Activated CD8-positive, alpha-beta memory T cell treated with anti-CD3 and anti-CD28 coated beads, Interleukin-2, amount 10 ng/mL, durations not matched to agents 7 days and 5 days (primary cell): ENCODE measurements at places on chromosomes 5 and 9.

DNA sequence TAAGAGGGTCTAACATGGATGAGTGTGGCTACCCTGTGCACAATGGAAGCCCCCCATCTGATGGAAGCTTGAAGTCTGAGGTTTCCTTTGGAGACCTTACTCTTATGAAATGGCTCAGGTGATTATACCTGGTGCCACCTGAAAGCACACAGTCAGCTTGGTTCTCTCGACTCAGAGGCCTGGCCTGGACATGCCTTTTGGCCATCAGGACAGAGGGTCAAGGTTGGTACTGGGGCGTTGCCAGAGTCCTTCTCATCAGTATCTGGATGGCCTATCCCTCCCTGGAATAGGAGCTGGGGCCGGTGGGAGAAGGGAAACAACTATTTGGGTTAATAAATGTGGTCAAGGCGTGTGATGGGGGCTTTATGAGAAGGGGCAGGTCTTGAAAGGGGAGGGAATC lies 48.9 kb downstream of the COL27A1 start:
- H3K36me3 ChIP-seq, result no peaks in the 10 kb centered on the region
- H3K27ac ChIP-seq, result no peak overlapping the region
- no peaks in the 10 kb centered on the region for H3K4me1 ChIP-seq
- H3K4me3 ChIP-seq, result no peak overlapping the region
- DNase-seq, result no peak

- H3K27ac ChIP-seq, result no peak overlapping the region
- H3K4me1 ChIP-seq, result no peaks in the 10 kb centered on the region
- no peak overlapping the region for H3K4me3 ChIP-seq
- peaks cover 1% of the 10 kb centered on the region for H3K36me3 ChIP-seq
- peaks cover 6% of the 10 kb centered on the region for H3K27me3 ChIP-seq
- DNase-seq, result no peak
Observed at GRCh38 chr9:20659474-20659967, 24.5 kb upstream of the FOCAD start.

- no peak overlapping the region for H3K27ac ChIP-seq
- peaks cover 61% of the 10 kb centered on the region for H3K4me1 ChIP-seq
- DNase-seq, result no peak
- no peaks in the 10 kb centered on the region for H3K27me3 ChIP-seq
- no peak overlapping the region for H3K4me3 ChIP-seq
- peaks cover 3% of the 10 kb centered on the region for H3K36me3 ChIP-seq
Observed at GRCh38 chr5:67009028-67009427, 187.6 kb downstream of the CD180 start.

- no peaks in the 10 kb centered on the region for H3K4me1 ChIP-seq
- H3K27me3 ChIP-seq, result no peaks in the 10 kb centered on the region
- no peak overlapping the region for H3K4me3 ChIP-seq
- DNase-seq, result no peak
Observed at GRCh38 chr9:30661925-30662324, 1722.5 kb upstream of the ACO1 start.

DNA sequence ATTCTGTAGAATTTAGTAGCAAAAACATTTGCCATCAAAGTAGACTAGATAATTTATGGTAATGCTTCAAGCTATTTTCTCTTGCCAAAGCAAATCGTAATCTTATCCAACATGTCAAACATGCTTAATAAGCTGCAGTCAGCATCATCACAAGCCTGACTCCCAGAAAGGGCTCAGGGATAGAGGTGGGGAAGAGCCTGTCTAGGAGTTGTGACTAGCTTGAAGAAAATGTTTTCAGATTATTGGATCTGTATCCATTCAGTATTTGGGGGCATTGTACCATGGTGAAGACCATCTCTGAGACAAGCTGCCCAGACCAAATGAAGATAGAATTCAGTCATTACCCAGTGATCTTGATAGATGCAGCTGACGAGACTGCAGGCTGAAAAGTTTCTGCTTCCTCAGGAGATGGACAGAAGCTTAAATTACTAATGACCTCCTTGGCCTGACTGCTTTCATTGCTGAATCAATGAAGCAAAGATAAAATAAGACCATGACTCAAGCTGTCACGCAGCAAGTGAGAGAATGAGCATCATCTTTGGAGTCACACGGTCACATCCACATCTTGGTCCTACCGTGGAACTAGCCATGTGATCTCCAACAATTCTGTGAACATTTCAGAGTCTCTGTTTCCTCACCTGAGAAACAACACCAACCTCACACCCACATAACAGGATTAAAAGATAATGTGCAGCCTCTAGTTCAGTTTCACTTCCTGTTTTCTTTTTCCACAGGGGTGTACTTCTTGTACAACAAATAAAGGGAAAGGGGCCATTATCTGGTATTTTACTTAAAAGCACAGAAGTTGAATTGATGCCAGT lies 9.4 kb downstream of the ERAP2 start:
- peak overlapping the region; percentile 57 for H3K4me3 ChIP-seq
- H3K4me1 ChIP-seq, result peaks cover 57% of the 10 kb centered on the region
- H3K27me3 ChIP-seq, result no peaks in the 10 kb centered on the region
- DNase-seq, result peak; percentile 61
- peak overlapping the region; percentile 91 for H3K27ac ChIP-seq

- peaks cover 77% of the 10 kb centered on the region for H3K36me3 ChIP-seq
- no peak for DNase-seq
- H3K27me3 ChIP-seq, result no peaks in the 10 kb centered on the region
- no peak overlapping the region for H3K27ac ChIP-seq
Observed at GRCh38 chr5:169732841-169733240, 95.8 kb downstream of the DOCK2 start.

DNA sequence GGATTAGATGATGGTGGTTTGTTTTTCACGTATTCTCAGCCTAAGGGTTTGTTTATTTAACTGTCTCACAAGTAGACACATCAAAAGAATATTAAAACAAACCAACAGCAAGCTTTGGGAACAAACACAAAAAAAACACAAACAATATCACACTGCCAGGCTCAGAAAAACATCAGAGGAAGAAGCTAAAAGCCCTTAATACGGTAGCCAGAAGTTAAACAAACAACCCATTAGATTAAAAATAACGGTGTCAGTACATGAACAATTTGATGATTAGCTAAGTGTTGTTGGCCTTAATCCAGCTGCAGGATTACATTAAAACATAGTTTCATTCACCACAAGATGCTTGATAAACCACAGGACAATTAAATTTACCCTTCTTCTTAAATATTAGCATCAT lies 15.9 kb upstream of the DMRT2 start:
- H3K27ac ChIP-seq, result no peak overlapping the region
- no peaks in the 10 kb centered on the region for H3K36me3 ChIP-seq
- DNase-seq, result no peak
- H3K27me3 ChIP-seq, result peaks cover 21% of the 10 kb centered on the region
- no peak overlapping the region for H3K4me3 ChIP-seq
- no peaks in the 10 kb centered on the region for H3K4me1 ChIP-seq

DNA sequence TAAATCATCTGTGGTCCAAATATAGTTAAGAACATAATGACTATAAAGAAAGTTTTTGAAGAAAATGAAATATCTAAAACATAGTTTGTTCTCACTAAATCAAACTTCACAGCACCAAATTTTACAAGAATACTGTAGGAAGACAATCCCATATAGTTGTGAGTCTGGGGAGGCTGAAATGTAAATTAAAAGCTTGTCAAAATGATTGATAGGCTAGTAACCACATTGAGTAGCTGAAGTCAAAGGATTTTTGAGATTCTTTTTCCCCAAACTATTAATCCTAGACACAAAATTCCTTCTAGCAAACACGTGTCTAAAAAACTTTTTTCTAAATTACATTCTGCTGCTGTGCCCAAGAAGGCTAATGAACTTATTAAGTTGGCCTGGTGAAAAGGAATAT lies 13.0 kb downstream of the BHMT start:
- peaks cover 7% of the 10 kb centered on the region for H3K27me3 ChIP-seq
- no peaks in the 10 kb centered on the region for H3K4me1 ChIP-seq
- no peaks in the 10 kb centered on the region for H3K36me3 ChIP-seq
- no peak overlapping the region for H3K4me3 ChIP-seq

DNA sequence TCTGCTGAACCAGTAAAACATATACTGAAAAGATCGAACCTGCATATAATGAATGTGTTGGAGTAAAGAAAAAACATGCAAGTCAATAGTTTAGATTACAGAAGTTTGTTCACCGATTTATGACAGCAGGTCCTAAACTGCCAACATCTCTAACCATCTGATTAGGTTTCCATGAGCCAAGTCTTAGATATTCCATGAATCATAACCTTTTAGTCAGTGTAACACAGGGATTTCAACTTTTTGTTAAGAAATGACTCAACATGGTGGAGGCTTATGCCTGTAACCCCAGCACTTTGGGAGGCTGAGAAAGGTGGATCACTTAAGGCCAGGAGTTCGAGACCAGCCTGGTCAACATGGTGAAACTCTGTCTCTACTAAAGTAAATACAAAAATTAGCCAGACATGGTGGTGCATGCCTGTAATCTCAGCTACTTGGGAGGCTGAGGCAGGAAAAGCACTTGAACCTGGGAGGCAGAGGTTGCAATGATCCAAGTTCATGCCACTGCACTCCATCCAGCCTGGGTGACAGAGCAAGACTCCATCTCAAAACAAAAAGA lies 38.7 kb downstream of the APC start:
- H3K4me1 ChIP-seq, result no peaks in the 10 kb centered on the region
- H3K27me3 ChIP-seq, result no peaks in the 10 kb centered on the region
- H3K27ac ChIP-seq, result no peak overlapping the region
- no peak for DNase-seq
- H3K4me3 ChIP-seq, result no peak overlapping the region

DNA sequence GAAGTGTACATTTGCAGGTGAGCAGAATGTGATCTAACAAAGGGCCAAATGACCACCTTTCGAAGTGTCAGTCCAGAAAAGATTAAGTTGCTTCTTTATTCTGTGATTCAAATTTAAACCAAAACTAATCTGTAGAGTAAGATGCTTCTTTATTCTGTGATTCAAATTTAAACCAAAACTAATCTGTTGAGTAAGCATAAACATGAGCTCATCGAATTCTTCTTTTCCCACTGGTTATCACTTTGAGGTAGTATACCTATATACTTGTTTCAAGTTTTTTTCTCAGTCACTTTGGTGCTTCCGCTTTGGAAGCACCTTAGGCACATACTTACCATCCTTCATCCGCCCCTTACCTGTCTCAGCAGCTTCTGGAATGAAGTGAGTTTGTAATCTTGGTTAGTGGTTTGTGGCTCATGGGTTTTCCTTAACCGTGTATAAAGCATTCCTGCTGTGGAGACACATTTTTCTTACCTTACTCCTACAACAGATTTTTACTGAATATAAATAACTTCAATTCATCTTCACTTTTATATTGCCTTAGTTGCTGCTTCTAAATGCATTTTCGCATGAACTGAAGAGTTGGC lies 40.7 kb upstream of the CTXN3 start:
- DNase-seq, result no peak
- no peak overlapping the region for H3K4me3 ChIP-seq
- H3K4me1 ChIP-seq, result peaks cover 11% of the 10 kb centered on the region
- no peak overlapping the region for H3K27ac ChIP-seq
- no peaks in the 10 kb centered on the region for H3K36me3 ChIP-seq

- no peak overlapping the region for H3K27ac ChIP-seq
- no peaks in the 10 kb centered on the region for H3K4me1 ChIP-seq
- no peaks in the 10 kb centered on the region for H3K27me3 ChIP-seq
- DNase-seq, result no peak
Observed at GRCh38 chr5:61130289-61130688, 32.0 kb downstream of the SMIM15 start.

- H3K36me3 ChIP-seq, result no peaks in the 10 kb centered on the region
- no peak overlapping the region for H3K27ac ChIP-seq
- no peak for DNase-seq
- peaks cover 35% of the 10 kb centered on the region for H3K27me3 ChIP-seq
- no peaks in the 10 kb centered on the region for H3K4me1 ChIP-seq
- H3K4me3 ChIP-seq, result no peak overlapping the region
Observed at GRCh38 chr9:126211441-126212074, 115.1 kb upstream of the MVB12B start.

GRCh38 chr5:14824499-14824898 lies 47.1 kb downstream of the ANKH start:
- H3K4me1 ChIP-seq, result peaks cover under 1% of the 10 kb centered on the region
- H3K27me3 ChIP-seq, result no peaks in the 10 kb centered on the region
- DNase-seq, result no peak

- DNase-seq, result peak; percentile 82
- peak overlapping the region; percentile 94 for H3K4me3 ChIP-seq
- H3K27ac ChIP-seq, result peak overlapping the region; percentile 97
Observed at GRCh38 chr5:138352722-138353559, 456 bp downstream of the KDM3B start.

DNA sequence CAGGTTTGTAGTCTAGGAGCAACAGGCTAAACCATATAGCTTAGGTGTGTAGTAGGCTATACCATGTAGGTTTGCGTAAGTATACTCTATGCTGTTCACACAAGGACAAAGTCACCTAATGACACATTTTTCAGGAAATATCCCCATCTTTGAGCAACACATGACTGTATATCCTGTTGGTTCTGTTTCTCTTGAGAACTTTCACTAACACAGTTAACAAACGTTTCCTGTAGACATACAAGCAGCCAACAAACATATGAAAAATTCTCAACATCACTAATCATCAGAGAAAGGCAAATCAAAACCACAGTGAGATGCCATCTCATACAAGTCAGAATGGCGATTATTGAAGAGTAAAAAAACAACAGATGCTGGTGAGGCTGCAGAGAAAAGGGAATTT lies 68.2 kb downstream of the NR2F1-AS1 start:
- H3K4me1 ChIP-seq, result no peaks in the 10 kb centered on the region
- no peak overlapping the region for H3K27ac ChIP-seq
- DNase-seq, result no peak

- H3K4me3 ChIP-seq, result no peak overlapping the region
- no peaks in the 10 kb centered on the region for H3K36me3 ChIP-seq
- DNase-seq, result no peak
- H3K27me3 ChIP-seq, result no peaks in the 10 kb centered on the region
- no peaks in the 10 kb centered on the region for H3K4me1 ChIP-seq
Observed at GRCh38 chr5:162752612-162753011, 684.8 kb upstream of the CCNG1 start.

- H3K4me3 ChIP-seq, result no peak overlapping the region
- H3K27me3 ChIP-seq, result peaks cover 12% of the 10 kb centered on the region
- peaks cover 2% of the 10 kb centered on the region for H3K4me1 ChIP-seq
- no peak overlapping the region for H3K27ac ChIP-seq
- no peak for DNase-seq
- H3K36me3 ChIP-seq, result no peaks in the 10 kb centered on the region
Observed at GRCh38 chr5:158769079-158769478, 330.6 kb downstream of the EBF1 start.

GRCh38 chr5:57902095-57902494 lies 419.5 kb upstream of the ACTBL2 start:
- H3K4me3 ChIP-seq, result no peak overlapping the region
- no peaks in the 10 kb centered on the region for H3K27me3 ChIP-seq
- DNase-seq, result no peak
- H3K36me3 ChIP-seq, result no peaks in the 10 kb centered on the region
